ENCODE measurements at places on chromosomes 11 and 22.

DNA sequence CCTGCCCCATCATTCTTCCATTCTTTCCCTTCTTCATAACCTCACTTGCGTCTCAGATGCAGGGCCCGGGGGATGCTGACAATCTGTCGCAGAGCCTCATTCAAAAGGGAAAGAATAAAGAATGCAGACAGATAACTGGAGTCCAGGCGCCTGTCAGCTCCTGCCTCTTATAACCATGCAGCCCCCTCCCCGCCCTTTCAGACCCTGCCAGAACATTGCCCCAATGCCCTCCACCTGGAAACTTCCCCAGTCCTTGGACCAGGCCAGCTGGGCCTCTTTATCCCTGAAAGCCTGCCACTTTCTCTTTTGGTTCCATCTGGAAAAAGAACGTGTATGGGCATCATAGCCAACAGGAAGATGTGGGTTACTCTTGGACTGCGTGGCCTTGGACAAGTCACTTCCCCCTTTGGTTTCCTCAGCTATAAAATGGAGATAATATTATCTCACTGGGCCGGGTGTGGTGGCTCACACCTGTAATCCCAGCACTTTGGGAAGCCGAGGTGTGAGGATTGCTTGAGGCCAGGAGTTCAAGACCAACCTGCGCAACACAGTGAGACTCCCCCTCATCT lies 2.1 kb upstream of the TCF20 start:
- no peaks in the 10 kb centered on the region for H3K27me3 ChIP-seq
- peaks cover 24% of the 10 kb centered on the region for H3K4me1 ChIP-seq
- no peak overlapping the region for H3K27ac ChIP-seq
- no peak overlapping the region for H3K4me3 ChIP-seq
- no peak for DNase-seq
- H3K36me3 ChIP-seq: no peaks in the 10 kb centered on the region

GRCh38 chr22:45240104-45240809 lies 437 bp downstream of the KIAA0930 start:
- H3K27ac ChIP-seq: peak overlapping the region; percentile 65
- peaks cover 68% of the 10 kb centered on the region for H3K4me1 ChIP-seq
- H3K27me3 ChIP-seq: no peaks in the 10 kb centered on the region
- H3K4me3 ChIP-seq: peak overlapping the region; percentile 89
- peaks cover 17% of the 10 kb centered on the region for H3K36me3 ChIP-seq
- no peak for DNase-seq

GRCh38 chr11:22082178-22082577 lies 110.7 kb upstream of the ANO5 start:
- no peaks in the 10 kb centered on the region for H3K36me3 ChIP-seq
- H3K4me3 ChIP-seq: no peak overlapping the region
- H3K27me3 ChIP-seq: no peaks in the 10 kb centered on the region
- no peak for DNase-seq
- H3K4me1 ChIP-seq: no peaks in the 10 kb centered on the region

DNA sequence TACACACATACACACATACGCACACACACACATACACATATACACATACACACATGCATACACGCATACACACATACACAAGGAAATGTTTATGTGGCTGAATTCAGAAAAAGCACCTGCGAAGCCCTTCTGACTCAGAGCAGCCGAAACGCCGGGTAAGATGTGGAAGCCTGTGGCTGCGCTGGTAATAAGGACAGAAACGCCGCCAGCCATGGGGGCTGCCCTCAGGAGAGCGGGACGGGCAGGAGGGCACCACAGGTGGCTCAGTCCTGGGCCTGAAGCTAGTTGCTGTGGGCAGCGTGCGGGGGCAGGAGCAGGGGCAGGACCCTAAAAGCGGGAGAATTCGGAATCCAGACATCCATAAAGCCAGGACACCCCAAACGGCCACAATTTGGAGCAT lies 378.3 kb downstream of the BRD1 start:
- no peaks in the 10 kb centered on the region for H3K36me3 ChIP-seq
- H3K27ac ChIP-seq: no peak overlapping the region
- no peak overlapping the region for H3K4me3 ChIP-seq
- no peaks in the 10 kb centered on the region for H3K4me1 ChIP-seq
- DNase-seq: no peak

DNA sequence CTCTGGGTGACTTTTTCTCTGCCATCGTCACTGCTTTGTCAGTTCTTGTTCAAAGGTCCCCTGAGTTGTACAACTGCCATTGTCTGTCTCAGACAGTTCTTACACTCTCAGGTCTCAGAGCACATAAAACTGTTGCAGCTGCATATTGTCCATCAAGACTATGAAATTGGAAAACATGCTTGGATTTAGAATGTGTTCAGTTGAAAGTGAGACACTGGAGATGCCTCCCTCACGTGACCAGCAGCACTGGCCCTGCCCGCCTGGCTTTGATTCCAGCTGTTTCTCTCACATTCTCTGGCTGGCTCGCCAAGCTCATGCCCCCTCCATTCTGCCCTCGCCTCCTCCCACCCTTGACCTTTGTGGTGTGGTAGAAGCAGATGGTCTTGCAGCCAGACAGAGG lies 244.2 kb downstream of the NTM start:
- no peaks in the 10 kb centered on the region for H3K27me3 ChIP-seq
- H3K36me3 ChIP-seq: no peaks in the 10 kb centered on the region
- no peak overlapping the region for H3K27ac ChIP-seq
- DNase-seq: no peak
- H3K4me3 ChIP-seq: no peak overlapping the region
- no peaks in the 10 kb centered on the region for H3K4me1 ChIP-seq

Data from tibial nerve (tissue), 4 donors.